Left lung (tissue), 14 donors: ENCODE measurements at places on chromosomes 5 and 9. TPM values are rescaled to one million over a fixed set of nuclear protein-coding genes. Genes with fewer than 3 reads are reported as not detected.

GRCh38 chr5:14672082-14672481 lies 7.6 kb downstream of the OTULIN start:
- no peak for DNase-seq

DNA sequence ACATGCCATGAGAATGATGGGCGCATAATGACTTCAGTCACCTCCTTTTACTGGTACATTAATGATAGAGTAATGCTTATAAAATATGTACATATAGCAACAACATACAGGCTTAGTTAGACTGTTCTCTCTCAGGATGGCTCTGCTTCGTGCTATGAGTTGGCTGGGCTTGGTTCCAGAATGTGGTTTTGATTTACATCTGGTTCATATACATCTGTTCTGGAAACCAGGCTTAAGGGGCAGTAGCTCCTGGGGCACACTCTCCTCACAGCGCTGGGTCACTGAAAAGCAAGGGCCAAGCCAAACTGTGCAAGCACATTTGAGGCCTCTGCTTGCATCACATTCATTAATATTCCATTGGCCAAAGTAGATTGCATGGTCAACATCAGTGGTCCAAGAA lies 44.9 kb downstream of the PCSK1 start:
- DNase-seq, result no peak

- DNase-seq, result no peak
Observed at GRCh38 chr5:113514289-113514635, 768 bp downstream of the YTHDC2 start.

GRCh38 chr9:127919253-127919815 lies 2.5 kb upstream of the ST6GALNAC4 start:
- no peak for DNase-seq

DNA sequence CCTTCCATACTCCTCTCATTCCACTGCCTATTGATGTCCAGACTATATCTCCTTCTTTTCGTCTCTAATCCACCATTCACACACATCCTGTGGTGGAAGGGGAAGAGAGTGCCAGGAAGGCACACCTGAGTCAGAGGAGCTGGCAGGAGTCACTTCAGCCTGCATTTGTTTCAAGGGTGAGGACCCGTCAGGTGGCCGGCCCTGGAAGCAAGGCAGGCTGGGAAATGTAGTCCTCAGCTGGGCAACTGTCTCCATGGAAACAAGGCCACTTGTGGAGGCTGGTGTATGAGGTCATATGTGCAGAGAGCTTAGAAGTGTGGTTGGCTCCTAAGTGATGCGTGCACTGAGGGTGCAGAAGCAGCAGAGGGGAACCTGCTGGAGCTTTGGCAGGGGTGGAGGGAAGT lies 278.4 kb downstream of the NSG2 start:
- DNase-seq, result peak; percentile 51

CTXN3 gene
- not detected for polyA plus RNA-seq

GKAP1 gene
- 17.8 TPM for polyA plus RNA-seq
